ENCODE measurements at places on chromosomes 4 and X.
A peak's percentile ranks its signal among the peaks of the same experiment; 100 is the strongest.

DNA sequence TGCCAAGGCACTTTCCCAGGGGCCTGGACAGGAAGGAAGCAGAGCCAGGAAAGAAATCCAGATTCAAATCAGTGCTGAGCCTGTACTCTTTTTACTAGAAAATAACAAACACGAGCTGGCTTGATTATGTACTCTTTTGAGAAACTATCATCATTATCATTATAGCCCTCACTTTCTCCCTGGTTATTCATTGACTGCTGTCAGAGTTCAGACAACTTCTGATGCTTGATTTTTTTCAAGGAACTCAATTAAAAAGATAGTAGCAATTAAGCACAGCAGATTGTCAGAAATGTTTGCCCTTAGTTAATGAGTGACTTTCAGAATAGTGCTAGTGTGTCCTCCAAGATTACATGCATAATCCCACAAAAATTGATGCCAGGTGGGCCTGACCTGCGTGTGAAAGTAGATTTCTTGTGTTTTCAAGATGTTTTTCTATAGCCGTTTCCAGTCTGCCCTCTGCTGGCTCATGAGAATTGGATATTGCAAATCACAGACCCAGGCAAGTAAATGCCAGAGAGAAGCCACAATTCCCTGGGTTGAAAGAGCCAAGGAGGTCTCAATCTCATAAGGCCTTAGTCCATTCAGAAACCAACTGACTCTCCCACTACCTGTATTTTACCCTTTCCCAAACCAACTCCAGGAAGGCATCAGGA is 14.3 kb upstream of the PNPLA4 start:
- no peak for DNase-seq

GRCh38 chr4:76060506-76060905 is 14.0 kb upstream of the ART3 start:
- no peak for DNase-seq

DNA sequence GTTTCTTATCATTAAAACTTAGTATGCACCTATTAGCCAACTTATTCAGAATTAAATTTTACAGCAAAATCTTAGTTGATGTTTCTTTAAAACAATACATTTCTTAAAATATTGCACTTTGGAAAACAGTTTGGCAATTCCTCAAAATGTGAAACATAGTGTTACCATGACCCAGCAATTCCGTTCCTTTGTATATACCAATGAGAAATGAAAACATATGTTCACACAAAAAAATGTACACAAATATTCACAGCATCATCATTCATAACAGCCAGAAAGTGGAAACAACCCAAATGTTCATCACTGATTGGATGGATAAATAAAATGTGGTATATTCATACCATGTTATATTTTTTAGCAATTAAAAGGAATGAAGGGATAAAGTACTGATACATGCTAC is 50.2 kb downstream of the WDR44 start:
- DNase-seq: no peak

GRCh38 chrX:29422034-29422433 is 793.3 kb upstream of the MAGEB2 start:
- no peak for DNase-seq

- peak; percentile 70 for DNase-seq
These were observed 4.5 kb downstream of the MID1IP1 start for GRCh38 chrX:38805432-38806389.

DNA sequence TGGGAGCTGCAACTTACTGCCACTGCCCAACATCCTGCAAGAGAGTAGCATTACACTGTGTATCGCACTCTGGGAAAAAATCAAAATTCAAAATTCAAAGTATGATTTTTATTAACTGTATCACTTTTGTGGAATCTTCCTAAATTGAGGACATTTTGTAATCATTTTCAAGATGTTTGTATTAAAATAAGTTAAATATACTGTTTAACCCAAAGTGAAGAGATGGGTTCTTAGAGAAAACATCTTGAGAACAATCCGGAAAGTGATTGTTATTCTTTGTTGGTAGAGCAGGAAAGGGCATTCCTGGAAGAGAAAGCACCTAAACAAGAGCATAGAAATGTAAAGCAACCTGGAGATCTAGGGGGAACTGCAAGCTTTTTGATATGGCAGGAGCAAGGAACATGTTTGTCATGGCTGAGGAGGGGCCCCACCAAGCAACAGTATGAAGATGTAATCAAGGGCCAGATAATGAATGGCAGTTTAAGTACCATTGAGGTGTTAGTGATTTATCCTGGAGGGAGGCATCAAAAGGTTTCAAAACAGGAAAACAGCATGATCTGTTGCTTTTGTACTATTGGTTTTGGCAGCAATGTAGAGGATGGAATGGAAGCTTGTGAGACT is 14.1 kb upstream of the SEC24D start:
- no peak for DNase-seq

DNA sequence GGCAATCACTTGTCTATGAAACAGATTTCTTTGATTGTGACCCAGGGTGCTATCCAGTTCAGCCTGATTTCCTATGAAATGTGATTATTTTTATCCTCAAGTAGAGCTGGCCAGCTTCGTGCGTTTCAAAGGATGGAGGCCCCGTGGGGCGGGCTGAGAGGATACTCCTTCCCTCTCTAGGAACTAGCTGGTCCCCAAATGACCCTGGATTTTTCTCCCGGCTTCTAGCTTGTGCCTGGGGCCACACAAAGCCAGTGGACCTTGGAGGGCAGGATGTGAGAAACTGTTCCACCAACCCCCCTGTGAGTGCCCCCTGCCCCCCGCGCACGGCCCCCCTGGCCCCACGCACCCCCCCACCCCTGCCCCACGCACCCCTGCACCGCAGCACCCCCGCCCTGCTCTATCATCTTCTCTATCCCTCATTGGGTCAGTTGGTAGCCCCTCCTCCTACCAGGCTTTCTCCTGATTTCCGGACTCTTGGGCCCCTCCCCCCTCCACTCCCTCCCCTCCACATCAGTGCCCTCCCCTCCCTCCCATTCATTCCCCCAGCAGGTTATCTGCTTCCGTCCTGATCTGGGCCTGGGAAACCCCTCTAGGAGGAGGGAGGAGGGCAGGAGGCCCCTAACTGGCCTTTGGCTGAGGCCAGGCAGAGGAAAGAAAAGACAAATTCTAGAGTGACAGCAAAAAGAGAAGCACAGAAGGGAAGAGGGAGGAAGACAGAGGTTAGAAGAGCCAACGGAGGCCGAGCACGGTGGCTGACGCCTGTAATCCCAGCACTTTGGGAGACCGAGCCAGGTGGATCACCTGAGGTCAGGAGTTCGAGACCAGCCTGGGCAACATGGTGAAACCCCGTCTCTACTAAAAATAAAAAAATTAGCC is 3.3 kb downstream of the XPNPEP2 start:
- no peak for DNase-seq

- no peak for DNase-seq
These were observed 284.2 kb upstream of the F9 start for GRCh38 chrX:139246295-139246694.

DNA sequence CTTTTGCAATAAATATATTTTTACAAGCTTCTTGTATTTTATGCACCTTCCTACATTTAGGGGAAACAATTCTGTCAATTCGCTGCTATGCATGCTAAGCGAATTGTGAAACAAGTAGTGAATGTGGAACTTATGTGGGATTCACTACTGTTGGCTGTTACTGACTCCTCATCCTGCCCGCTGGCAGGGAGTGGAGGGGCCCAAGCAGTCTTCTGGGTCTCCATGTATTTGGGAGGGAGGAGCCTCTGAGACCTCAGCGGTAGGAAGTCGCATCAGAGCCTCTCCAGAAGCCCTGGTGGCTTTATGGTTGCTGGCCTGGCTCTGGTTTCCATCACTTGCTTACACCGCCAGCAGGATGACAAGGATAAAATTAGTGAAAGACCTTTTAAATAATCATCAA is 3.7 kb upstream of the SETD7 start:
- DNase-seq: no peak

GRCh38 chr4:2135083-2135482 is 76.0 kb downstream of the NAT8L start:
- no peak for DNase-seq

GRCh38 chr4:3391422-3391821 is 50.3 kb upstream of the HGFAC start:
- DNase-seq: no peak

- no peak for DNase-seq
These were observed 259.8 kb downstream of the KCNIP4 start for GRCh38 chr4:21688596-21689265.

GRCh38 chrX:137545711-137546651 is 19.9 kb upstream of the ZIC3 start:
- no peak for DNase-seq

DNA sequence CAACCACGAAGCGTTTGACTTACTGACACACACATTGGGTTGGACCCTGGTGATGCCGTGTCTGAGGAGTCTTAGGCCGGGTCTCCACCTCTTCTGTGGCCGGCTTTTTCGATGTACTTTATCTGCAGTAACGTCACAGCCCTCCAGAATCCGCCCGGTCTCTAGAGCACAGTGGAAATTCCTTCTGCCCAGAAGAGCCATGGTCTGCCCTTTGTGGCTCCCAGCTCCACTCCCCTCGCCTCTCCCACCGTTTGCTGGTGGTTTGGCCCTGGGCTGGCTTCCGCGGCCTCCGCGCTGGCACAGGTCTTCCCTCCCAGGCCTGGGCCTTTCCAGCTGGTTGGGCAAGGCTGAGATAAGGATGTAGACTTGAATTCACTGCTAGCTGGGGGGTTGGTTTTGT is 4.3 kb downstream of the MAEA start:
- DNase-seq: no peak

DNA sequence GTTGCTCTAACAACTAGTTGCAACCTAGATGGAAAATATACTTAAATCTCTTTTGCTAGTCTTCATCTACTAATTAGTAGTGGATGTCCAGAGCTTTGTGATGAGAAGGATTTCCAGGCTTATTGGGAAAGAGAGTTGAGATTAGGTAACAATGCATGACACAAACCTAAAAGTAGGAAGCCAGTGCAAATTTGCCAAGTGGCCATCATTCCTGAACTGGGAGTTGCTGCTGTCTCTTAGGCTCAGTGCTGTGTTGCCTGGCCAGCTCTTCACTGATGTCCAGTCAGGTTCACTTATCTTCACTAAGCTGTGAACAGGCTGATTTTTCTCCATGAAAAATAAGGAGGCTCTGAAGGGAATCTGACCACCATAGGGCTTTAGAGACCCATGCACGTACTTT is 105.6 kb upstream of the AMOT start:
- DNase-seq: no peak

DNA sequence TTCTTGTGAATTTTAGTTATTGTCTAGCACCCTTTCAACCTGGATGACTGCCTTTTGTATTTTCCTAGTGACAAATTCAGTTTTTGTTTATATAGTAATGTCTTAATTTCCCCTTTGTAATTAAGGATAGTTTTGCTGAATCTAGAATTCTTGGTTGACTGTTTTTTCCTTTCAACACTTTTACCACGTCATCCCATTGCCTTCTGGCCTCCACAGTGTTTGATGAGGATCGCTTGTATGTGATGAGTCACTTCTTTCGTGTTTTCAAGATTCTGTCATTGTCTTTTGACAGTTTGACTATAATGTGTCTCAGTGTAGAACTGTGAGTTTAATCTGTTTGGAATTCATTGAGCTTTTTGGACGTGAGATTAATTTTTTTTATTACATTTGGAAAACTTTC is 30.1 kb downstream of the KDM6A start:
- no peak for DNase-seq

GRCh38 chr4:96504386-96504785 is 664.5 kb downstream of the PDHA2 start:
- no peak for DNase-seq

- DNase-seq: no peak
These were observed 29.8 kb upstream of the IRAK1 start for GRCh38 chrX:154049209-154050112.

DNA sequence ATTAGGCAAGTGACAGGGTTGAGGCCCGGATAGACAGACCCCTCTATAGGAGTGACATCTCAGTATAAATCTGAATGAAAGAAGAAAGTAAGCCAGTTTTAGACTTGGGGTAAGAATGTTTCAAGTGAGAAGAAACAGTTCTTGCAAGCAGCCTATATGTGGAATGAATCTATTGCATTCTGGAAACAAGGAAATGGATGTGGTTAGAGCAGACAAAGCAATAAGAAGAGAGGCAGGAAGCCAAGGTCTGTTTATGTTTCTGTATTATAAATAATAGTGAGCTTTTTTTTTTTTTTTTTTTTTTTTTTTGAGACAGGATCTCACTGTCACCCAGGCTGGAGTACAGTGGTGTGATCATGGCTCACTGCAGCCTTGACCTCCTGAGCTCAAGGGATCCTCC is 255.8 kb downstream of the UNC5C start:
- DNase-seq: no peak

- DNase-seq: no peak
These were observed 18.6 kb downstream of the TBCK start for GRCh38 chr4:106297245-106298035.

GRCh38 chr4:103449296-103450023 is 251.3 kb upstream of the CENPE start:
- no peak for DNase-seq

DNA sequence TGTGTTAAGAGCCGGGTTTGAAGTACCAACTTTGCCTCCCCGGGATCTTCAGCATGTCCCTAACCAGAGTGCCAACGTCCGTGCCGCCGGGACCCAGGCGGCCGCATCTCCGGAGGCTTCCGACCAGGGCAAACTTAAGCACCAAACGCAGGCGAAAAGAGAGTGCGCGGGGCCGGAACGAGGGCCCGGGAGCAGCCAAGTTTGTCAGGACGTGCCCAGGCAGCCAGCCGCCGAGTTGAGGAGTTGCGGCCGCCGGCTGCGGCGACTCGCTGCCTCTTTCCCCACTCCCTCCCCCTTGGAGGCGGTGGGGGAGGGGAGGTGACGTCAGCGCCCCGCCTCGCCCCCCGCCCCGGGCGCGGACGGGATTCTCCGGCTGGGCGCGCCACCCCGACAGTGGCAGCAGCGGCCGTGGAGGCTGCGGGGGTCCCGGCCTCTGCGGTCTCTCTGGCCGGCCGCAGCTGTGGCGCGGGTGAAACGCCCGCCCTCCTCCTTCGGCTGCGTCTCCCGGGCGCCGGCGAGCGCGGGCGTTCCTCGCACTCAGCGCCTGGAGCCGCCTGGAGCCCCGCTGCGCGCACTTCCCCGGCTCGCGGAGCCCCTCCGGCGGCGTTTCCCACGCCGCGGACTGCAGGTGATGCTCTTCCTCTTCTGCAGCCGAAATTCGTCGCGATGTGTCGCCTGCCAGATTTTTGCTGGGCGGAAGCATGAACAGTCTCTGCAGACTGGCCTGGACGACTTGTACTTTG is 2.9 kb upstream of the FAT1 start:
- DNase-seq: peak; percentile 99

- no peak for DNase-seq
These were observed 19.1 kb upstream of the TEX13B start for GRCh38 chrX:108001218-108001814.

GRCh38 chr4:95857761-95858160 is 17.9 kb downstream of the PDHA2 start:
- DNase-seq: no peak

DNA sequence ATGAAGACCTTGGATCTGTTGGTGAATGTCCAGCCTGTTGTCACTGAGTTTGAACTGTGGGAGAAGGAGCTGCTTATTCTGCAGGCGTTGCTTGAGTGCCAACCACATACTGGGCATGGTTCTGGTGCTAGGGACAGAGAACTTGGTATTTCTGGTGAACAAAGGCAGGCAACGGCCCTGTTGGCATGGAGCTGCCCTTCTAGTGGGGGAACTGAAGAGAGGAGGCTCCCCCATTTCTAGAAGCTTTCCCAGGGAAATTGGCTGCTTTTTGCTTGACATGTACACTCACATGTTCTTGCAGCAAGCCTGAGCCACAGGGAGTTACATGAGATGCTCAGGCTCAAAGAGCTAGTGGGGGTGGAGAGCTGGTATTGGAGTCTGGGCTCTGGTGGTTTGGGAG is 8.9 kb upstream of the CD38 start:
- no peak for DNase-seq

- no peak for DNase-seq
These were observed 135.4 kb upstream of the ATOH1 start for GRCh38 chr4:93693141-93693540.

GRCh38 chr4:100548200-100548560 is 30.4 kb upstream of the EMCN start:
- no peak for DNase-seq

Data from right kidney (tissue), 9 donors.